ENCODE measurements at places on chromosomes 5 and 9.

DNA sequence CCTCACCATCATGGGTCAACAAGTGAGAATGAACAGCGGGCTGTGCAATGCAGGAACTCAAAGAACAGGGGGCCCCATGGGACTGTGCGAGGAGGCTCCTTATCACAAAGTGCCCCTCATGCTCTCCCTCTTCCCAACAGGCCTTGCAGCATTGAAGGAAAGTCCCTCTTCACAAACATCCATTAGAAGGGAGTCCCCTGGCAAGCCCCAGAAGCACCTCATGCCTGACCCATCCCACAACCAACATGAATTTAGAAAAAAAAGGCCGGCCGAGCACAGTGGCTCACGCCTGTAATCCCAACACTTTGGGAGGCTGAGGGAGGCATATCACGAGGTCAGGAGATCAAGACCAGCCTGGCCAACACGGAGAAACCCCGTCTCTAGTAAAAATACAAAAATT lies 122.6 kb upstream of the FSTL4 start:
- DNase-seq, result no peak

DNA sequence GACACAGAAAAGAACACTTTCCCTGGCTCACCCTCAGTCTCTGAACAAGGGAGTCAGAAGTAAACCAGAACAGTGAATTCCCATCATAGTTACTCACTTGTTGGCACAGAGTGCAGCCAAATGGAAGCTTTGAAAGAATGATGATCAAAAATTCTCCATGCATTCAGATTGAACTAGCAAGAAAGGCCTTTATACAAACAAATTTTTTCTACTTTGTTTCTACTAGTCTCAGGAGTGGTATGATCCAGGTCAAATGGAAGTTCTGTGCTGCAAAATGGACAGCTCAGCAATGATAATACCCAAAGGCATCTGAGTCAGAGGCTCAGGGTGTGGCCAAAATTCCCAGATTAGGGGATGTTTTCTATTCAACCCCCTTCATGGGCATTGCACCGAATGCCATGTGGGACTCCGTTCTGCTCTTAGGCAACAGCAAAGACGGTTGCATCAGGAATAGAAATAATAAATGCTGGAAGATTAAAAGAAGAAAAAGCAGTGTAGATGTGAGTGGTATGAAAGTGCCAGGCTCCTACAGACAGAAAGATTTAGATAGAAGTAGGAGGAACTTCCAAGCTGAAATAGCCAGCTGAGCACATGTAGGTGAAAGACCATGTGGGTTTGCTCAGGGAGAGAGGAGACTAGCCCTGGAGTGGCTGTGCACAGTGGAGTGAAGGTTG lies 24.0 kb upstream of the ASPN start:
- DNase-seq, result no peak

GRCh38 chr9:97564291-97565175 lies 63.1 kb downstream of the TMOD1 start:
- DNase-seq, result peak; percentile 25

DNA sequence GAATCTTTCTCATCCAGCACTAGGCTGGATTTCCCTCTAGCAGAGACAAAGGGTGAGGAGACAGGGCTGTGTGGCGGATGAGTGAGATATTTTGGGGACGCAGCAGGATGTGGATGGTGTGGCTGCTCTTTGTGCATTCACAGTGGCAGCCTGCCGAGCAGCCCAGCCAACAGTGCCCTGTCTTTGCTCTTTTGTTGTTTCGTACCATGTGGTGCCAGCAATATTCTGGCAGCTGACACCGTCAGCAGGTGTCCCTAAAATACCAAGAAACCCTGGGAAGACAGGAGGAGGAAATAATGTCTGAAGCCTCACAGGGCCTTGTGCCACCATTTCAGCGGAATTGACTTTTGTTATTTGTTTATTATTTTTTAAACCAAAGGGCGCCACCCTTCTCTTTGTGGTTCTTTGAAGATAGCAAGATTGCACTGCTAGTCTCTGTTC lies 141.4 kb downstream of the CCDC192 start:
- no peak for DNase-seq

DNA sequence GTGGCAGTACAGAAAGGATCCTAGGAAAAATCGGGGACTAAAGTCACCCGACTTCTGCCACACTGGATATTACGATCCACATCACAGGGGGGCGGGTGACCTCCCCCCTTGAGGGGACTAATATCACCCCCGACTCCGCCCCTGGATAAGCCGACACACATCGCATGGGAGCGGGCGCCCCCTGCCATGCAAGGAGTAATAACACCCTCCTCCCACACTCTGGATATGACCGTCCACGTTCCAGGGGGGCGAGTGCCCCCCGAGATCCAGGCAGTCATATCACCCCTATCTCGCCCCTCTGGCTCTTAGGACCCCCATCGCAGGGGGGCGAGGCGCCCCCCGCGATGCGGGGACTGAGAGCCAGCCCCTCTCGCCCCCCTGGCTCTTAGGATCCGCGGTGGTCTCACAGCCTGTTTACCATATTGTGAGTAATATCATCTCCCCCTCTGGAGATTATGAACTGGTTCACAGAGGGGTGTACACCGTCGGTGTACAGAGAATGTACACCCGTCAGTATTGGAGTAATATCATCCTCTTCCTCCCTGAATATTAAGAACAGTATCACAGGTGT lies 423.0 kb downstream of the DIRAS2 start:
- peak; percentile 72 for DNase-seq

GRCh38 chr5:19928562-19929421 lies 59.2 kb downstream of the CDH18 start:
- DNase-seq, result no peak

DNA sequence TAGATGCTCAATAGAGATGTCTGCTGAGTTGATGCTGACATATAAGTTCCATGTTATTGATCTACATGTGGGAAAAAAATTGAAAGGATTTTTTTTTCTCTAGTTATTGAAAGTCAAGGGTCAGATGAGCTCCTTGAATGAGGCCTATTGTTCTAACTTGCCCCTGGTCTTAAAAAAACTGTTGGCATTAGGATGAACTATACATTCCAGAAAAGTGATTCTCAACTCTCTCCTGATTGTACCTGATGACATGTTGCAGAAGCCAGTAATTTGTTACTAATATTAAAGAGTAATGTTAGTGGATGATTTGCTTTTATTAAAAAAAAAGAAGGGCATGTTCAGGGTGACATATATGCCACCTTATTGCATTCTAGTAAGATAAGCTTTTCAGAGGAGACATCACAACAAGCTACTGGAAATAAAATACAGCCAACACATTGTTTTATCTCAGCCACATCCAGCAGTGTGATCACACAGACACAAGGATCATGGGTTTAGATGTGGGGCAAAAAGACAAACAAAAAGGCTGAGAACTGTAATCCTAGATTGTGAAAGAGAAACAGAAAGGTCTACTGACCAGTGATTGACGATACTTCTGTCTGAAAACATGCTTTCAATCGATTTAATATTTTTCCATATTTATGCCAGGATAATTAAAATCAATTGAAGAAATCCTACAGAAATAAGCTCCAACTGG lies 1314.1 kb upstream of the C9orf72 start:
- DNase-seq, result no peak

DNA sequence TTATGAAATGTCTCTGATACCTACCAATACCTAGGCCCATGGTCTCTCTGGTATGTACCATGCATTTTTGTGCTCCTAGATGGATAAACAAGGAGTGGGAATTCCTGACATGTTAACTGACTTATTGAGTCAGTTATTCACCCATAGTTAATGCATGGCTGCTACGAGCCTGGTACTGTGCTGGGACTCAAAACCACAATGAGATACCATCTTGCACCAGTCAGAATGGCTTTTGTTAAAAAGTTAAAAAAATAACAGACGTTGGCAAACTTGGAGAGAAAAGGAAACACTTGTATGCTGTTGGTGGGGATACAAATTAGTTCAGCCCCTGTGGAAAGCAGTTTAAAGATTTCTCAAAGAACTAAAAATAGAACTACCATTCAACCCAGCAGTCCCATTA lies 293.8 kb downstream of the OSTF1 start:
- DNase-seq, result no peak

- no peak for DNase-seq
Observed at GRCh38 chr5:79189439-79190234, 46.3 kb upstream of the JMY start.

DNA sequence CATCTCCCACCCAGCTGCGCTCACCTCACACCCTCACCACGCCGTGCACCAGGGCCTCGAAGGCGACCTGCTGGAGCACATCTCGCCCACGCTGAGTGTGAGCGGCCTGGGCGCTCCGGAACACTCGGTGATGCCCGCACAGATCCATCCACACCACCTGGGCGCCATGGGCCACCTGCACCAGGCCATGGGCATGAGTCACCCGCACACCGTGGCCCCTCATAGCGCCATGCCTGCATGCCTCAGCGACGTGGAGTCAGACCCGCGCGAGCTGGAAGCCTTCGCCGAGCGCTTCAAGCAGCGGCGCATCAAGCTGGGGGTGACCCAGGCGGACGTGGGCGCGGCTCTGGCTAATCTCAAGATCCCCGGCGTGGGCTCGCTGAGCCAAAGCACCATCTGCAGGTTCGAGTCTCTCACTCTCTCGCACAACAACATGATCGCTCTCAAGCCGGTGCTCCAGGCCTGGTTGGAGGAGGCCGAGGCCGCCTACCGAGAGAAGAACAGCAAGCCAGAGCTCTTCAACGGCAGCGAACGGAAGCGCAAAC lies 1.1 kb downstream of the POU4F3 start:
- no peak for DNase-seq

- DNase-seq, result no peak
Observed at GRCh38 chr9:109242014-109242413, 75.0 kb upstream of the FRRS1L start.

GRCh38 chr9:77304543-77304942 lies 127.2 kb downstream of the VPS13A start:
- DNase-seq, result no peak

DNA sequence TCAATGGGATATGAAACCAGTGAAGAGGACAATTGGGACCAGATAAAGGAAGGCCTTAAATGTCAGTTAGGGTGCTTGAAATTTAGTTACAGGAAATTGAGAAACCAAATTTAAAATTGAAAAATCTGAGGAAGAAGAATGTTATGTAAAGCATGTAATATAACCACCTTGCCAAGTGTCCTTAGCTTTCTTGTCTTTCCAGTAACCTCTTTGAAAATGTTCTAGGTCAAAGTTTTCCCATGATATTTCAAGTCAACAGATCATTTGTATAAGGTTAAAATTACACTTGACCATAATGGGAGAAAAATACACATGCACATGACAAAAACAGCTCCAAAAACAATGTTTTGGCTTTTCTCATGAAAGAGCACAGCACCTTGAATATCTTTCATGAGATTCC lies 21.1 kb downstream of the LOX start:
- DNase-seq, result no peak

GRCh38 chr5:137207023-137207760 lies 291.9 kb downstream of the SPOCK1 start:
- no peak for DNase-seq

GRCh38 chr5:2371419-2371710 lies 380.1 kb downstream of the IRX2 start:
- no peak for DNase-seq

DNA sequence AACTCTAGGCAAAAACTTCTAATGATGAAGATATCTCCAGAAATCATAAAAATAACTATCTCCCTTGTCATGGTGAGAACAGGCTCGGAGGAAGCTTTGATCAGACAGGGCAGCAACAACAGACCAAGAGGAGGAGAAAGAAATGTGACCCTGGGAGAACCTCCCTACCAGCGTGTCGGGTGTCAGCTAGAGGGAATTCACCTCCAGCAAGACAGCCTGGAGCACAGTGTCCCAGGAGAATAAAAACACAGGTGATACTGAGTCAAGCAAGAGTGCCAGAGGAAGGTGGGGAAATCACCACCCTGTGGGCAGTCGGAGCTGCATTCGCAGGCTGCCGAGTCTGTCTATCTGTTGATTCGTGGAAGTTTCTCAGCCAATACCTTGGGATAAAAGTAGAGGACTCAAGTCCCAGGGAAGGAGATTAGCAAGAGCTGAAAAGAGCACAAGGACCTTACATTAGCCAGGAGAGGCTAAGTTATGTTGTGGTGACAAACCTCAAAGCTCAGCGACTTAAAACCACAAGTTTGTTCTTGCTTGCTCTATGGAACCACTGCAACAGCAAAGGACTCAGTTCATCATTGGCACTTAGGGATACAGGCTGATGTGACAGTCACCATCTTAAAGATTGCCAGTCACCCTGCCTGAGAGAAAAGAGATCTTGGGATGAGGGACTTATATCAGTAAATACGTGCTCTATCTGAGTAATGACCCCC lies 598.3 kb downstream of the CCDC171 start:
- no peak for DNase-seq
